Cerebellum (tissue), 4 donors: ENCODE measurements at places on chromosomes 3 and 15. TPM values are rescaled to one million over a fixed set of nuclear protein-coding genes. Genes with fewer than 3 reads are reported as not detected.
A peak's percentile ranks its signal among the peaks of the same experiment; 100 is the strongest.

DNA sequence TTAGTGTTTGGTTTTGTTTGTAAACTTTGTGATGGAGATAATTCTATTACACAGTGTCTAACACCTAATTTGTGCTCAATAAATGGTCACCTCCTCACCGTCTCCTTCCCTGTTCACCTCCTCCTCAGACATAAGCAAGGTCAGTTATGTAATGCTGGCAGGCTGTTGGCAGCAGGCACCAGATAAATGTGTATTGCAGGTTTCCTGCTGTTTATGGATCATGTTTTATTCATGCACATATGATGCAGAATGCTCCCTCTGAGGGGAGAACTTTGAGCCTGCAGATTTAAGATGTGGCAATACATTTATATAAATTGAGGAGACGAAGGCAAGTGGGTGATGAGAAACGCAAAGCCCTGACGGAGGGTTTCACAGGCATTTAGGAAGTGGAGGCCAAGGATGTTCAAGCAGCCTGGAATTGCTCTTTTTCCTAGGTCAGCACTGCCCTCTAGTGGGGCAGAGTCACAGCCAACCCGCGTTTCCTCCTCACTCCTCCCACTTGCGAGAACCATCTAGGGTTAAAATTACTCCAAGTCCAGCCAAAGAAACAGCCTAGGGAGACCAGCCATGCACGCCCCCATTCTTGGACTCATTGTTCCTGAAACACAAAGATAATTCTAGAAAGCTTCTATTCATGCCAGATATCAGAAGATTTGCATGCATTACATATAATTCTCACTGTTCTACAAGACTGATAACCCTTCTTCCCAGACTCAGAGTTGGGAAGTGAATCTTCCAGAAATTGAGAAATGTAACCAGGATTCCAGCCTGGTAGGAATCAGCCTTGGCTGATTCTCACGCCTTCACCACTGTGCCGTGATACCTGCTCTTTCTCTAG lies 228.7 kb downstream of the SLCO3A1 start:
- peak; percentile 84 for DNase-seq

- no peak for DNase-seq
These were observed 245.3 kb downstream of the MYRIP start for GRCh38 chr3:40054568-40055222.

GRCh38 chr15:96072821-96073220 lies 257.7 kb upstream of the NR2F2 start:
- DNase-seq: no peak

GRCh38 chr3:143147707-143148106 lies 28.1 kb downstream of the CHST2 start:
- no peak for DNase-seq

ILDR1 gene
- total RNA-seq: not detected

GOLGA8Q gene
- total RNA-seq: 1.6 TPM

DNA sequence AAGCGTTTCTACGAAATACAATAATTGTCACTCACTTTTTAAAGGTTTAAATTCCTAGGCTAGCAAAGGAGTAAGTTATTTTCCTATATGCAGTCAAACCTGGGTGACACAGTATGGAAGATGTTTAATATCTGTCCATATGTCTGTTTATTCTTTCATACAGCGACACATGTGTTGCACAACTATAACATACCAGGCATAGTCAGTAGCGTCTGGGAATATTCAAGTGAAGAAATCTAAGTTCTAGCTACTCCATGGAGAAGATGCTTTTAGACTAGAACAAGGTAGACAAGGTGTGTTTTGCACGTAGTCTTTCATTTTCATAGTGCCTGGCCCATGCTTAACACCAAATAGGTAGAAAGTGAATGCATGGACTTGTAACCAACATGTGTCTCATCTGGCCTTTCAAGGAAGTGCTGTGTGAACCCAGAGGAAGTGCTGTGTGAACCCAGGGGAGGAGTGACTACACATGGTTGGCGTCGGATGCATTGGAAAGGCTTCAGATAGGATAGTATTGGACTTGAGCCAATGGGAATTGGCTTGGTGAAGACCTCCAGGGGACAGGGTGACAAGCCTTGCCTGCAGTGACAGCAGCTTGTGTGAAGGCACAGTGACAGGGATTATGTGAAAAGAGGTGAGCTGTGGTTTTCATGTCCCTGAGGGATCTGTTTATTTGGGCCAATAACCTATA lies 267.0 kb downstream of the PTPRG start:
- peak; percentile 47 for DNase-seq

DNA sequence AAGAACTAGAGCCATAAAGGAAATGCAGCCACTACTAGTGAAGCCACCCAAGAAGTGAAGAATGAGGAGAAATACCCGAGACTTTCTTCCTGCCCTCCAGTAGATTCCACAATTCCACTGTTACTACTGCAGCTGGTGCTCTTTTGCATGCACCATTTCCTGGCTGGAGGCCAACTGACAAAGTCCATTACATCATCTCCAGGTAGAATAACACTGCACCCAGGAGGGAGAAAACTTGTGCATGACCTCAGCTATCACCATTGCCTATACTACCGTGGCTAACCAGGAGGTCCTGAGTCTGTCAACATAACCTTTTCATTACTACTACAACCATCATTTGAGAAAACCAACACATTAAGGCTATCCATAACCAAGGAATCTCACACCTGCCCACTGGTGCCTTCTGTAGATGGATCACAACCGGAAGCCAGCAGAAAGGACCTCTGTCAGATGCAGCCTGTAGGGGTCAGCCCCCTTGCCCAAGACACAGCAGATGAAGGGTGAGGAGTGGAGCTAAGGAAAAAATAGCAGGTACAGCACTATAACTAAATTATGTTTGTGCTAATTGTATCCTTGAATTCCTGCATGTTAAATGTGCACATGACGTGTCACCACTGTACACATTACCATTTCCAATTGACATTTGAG lies 200.8 kb upstream of the C2CD4B start:
- DNase-seq: no peak

- DNase-seq: no peak
These were observed 98.1 kb downstream of the TPRA1 start for GRCh38 chr3:127492426-127492825.

DNA sequence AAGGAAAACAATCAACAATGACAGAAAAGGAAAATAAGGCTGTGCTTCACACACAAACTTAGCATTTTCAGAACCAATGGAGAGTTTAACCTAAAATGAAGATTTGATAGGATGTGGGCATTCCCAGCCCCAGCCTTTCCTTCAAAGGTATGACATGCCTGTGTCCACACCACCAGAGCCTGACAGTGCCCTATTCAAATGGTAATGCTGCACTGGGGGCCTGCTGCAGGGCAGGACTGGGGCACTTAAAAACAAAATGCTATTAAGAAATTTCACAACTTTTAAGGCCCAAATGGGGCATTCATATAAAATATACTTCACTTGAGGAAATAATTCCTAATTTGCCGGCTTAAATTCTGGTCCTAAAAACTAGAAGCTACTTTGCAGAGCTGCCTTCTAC lies 30.9 kb upstream of the TKT start:
- no peak for DNase-seq

- DNase-seq: peak; percentile 66
These were observed 37.9 kb downstream of the NTRK3 start for GRCh38 chr15:88218557-88219221.

SYNM gene
- total RNA-seq: 11.9 TPM

GOLGA8O gene
- not detected for total RNA-seq

GRCh38 chr15:98155356-98155755 lies 194.9 kb downstream of the ARRDC4 start:
- DNase-seq: no peak

LRRC3B gene
- 130 TPM for total RNA-seq

DNA sequence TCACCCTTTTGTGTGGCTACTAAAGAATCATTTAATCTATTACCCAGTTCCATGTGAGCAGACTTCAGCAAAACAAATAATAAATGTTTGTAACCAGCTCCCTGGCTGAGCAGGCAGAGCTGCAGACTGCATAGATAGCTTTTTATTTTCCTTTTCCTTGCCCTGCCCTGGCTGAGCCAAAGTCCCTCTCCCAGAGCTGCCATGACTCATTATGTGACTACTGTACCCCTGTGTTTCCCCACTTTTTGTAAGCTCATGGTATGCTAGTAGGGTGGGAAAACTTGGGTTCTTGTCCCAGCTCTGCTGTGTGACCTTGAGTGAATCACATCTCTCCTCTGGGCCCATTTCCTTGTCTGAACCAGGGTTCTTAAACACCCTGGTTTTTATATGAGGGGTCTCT lies 127.5 kb downstream of the CLSTN2 start:
- no peak for DNase-seq

SPATA12 gene
- not detected for total RNA-seq

GRCh38 chr3:183896610-183897009 lies 11.9 kb upstream of the PARL start:
- no peak for DNase-seq

DNA sequence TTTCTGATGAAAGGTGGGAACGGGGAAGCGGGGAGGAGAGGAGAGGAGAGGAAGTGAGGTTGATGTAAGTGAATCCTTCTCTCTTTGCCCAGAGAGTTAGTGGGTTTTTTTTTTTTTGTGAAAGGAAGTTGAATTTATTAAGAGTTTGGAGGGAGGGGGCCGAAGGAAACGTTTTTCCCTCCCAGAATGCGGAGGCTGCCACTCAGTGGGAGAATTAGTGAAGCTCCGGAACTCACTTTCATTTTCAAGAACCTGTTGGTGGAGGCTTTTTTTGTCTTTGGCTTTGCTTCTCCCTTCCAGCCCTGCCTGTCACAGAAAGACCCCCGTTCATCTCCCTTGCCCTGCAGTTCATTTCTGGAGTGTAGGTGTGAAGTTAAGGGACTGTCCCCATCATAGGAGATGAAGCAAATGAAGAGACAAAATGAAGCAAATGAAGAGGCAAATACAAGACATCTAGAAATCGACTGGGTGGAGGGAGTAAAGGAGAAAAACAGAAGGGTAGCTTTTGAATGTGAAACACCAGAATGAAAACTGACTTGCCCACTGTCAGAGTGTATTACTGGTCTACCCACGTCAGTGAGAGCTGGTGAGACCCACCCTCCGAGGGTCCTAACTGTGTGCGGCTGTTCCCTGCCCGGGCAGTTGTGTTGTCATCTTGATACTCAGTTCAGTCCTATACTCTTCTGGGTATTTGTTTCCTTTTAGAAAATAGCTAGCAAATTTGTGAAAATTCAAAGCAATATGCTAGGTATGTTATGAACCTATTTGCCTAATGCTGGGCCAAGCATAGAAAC lies 91.5 kb downstream of the ITPR1 start:
- no peak for DNase-seq

DNA sequence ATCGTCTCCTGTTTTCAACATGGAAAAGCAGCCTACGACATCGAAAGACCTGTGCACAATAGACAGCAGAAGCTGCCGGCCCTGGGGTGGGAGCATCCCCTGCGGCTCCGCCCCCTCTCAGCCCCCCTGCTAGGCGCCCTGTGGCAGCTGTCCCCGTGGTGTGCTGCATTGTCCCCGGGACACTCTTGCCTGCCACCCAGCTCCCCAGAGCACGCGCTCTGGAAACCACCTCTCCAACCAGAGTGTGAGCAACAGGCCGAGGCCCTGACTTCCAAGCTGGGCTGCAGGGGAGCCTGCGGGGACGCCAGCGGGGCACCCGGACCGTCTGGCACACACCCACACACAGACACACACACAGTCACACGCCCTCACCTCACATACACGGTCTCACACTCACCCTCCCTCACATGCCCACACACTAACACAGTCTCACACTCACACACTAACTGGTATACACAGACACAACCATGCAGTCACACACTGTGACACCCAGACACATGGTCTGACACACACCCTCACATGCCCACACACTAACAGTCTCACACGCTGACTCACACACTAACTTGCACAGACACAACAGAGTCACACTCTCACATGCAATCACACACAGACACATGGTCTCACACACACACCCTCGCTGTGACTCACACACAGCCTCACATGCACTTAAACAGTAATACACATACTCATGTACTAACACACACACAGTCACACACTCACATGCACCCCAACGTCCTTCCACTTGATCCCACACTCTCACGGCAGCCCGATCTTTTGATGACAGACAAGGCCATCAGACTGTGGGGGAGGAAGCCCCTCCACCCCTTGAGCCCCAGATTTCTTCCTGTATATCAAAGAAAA lies 94.7 kb downstream of the OCA2 start:
- no peak for DNase-seq

CLDN18 gene
- 0.09 TPM for total RNA-seq

DNA sequence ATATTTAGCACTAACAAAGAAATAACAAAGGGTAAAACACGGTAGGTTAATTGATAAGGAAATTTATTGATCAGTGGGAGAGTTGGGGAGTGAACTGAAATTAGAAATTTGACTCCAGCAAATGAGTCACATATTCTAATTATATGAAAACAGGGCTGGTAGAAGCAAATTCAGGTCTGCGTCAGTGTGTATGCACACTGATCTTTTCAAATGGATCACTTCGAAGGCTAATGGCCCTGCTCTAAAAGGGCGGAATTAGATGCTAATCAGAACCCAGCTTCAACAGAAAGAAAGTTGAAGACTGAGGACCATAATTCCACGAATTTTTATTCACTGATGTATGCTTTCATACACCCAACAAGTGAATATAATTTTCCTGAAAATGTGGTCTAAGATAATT lies 762.4 kb upstream of the DPPA4 start:
- DNase-seq: no peak

- DNase-seq: no peak
These were observed 20.5 kb upstream of the LIMD1 start for GRCh38 chr3:45574067-45574494.

- DNase-seq: no peak
These were observed 610 bp downstream of the EPHB3 start for GRCh38 chr3:184561913-184562877.

GRCh38 chr3:73493543-73494308 lies 131.0 kb downstream of the PDZRN3 start:
- DNase-seq: no peak

XCR1 gene
- total RNA-seq: not detected
